ENCODE measurements at places on chromosomes 12 and 14. TPM values are rescaled to one million over a fixed set of nuclear protein-coding genes. Genes with fewer than 3 reads are reported as not detected.

DNA sequence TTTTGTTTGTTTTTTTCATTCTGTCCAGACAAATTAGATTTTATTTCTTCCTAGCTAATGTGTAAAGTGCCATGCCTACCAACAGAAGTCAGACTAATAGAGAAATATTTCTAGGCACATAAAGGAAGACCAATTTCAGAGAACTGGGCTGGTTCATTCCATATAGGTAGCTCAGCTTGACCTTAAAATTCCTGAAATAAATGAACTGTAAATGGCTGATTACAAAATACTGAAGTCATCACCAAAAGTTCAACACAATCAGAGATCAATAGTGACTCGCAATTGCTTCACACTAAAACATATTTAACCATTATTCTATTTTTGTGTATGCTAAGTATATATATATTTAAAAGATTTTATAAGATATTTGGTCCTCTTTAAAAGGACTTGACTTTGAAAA lies 34.2 kb downstream of the PTPRB start:
- DNase-seq = no peak

- DNase-seq = no peak
Measured at GRCh38 chr12:117853600-117853999, 115.2 kb downstream of the KSR2 start.

- DNase-seq = no peak
Measured at GRCh38 chr12:2753536-2753935, 41.2 kb upstream of the FKBP4 start.

The STAC3 gene
- 4.8 TPM for total RNA-seq

The TAS2R19 gene
- 3.1 TPM for total RNA-seq

DNA sequence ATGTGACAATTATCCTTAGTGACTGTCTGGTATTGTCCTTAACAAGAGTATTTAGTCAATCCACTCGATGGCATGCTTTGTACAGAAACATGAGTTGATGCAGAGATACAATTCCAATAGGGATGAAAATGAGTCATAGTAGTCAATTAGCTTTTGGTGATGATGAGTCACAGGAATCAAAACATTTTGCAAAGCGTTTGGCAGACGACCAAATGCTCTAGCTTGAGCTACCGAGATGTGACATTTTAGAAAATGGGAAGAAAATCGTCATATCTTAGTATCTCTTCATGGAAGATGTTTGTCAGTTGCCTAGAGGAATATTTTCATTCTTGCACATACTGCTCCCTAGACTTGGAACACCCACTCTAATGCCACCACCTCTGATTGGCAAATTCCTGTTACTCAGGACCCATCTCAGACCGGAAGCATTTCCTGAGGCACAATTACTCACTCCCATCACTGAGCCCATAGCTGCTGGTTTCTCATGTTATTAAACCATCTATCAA lies 95.0 kb downstream of the LMNTD1 start:
- DNase-seq = no peak

GRCh38 chr12:61894168-61894567 lies 366.0 kb upstream of the USP15 start:
- DNase-seq = no peak

Measured in type B pancreatic cell (in vitro differentiated cells).